Stimulated activated CD8-positive, alpha-beta memory T cell treated with anti-CD3 and anti-CD28 coated beads, Interleukin-7, amount 100 ng/mL, for 24 hours (primary cell): ENCODE measurements at places on chromosomes 2 and 18.

- no peak for DNase-seq
Measured at GRCh38 chr18:48962994-48963561, 12.3 kb upstream of the SMAD7 start.

DNA sequence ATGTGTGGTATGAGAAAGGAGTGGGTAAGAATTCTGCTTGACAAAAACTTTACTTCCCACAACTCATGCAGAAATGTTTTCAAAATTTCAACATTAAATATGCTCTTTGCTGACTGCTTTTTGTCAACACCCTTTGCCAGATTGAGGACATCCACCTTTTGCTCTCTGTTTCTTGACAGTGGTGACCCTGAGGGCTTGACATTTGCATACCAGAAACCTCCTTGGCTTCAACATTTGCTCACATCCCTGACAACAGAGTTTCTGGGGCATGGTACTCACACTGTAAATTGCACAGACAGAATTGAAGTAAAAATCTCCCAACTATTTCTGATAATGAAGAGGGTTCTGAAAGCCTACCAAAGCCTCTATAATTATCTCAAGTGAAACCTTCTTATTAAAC, 95.7 kb downstream of the RND3 start:
- no peak for DNase-seq

- no peak for DNase-seq
Measured at GRCh38 chr18:10410472-10411308, 43.7 kb upstream of the APCDD1 start.

DNA sequence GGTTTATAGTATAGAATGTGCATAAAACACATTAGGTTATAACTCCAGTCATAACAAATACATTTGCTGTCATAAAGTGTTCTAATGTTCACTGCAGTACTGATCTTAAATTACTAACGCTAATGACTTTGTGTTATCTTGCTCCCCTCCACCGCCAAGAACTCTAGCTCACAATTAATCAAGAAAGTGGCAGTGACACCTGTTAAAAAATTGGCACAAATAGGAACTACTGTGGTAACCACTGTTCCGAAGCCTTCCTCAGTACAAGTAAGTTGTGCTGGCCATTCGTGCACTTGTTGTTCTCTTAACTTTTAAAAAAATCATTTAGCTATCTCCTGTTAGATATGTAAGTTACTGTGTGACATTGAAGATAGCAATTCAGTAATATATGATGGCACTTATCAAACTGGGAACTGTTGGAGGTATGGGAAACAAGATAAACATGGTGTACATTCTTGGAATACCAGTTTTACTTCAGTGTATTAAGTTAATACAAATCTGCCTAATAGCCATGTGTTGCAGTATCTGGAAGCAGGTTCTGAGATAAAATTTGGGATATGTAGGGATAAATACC, 41.2 kb downstream of the TAF4B start:
- no peak for DNase-seq

GRCh38 chr18:74453016-74453566, 4.0 kb downstream of the DIPK1C start:
- no peak for DNase-seq

DNA sequence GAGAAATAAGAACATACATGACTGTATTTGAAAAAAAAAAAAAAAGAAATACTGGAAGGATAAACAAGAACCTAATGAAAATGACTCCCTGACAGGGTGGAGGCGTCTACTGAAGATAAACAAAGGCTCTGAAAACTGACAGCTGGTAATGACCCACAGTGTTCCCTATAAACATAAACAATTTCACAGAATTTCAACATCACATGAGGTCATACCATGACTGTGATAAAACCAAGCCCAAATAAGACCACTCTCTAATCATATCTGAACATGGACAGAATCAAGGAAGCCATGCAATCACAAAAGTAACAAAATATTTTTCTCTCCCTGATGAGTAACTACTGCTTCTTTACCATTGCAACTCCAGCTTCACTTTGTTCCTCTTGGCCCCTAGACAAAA, 159.3 kb downstream of the FAM124B start:
- DNase-seq, result no peak

- DNase-seq, result no peak
Measured at GRCh38 chr2:160905862-160906261, 254.4 kb upstream of the TANK start.

DNA sequence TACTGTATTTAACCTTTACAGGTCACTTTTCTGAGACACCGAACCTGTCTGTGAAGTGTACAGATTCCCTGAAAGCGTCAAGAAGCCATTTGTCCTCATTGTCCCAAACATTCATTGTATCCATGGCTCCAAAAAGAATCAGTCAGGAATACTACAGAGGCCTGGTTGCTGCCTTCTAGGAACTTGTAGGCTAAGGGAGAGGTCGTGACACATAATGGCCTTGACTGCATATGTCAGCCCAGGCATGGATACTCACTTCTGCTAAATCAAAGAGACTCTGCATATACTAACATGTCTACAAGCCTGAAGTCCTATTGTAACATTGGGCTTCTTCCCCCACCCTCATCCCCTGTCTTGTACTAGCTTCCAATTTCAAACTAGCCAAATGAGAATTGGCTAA, 40.2 kb downstream of the ONECUT2 start:
- DNase-seq, result no peak
